Endothelial cell of umbilical vein (primary cell): ENCODE measurements at places on chromosomes 6 and 20. TPM values are rescaled to one million over a fixed set of nuclear protein-coding genes. Genes with fewer than 3 reads are reported as not detected.

Gene TMEM200A
- 0.74 and 0.75 TPM in 2 replicates for total RNA-seq

- no peaks in the 10 kb centered on the region for H3K4me1 ChIP-seq
- no peak for DNase-seq
- no peak overlapping the region for H3K27ac ChIP-seq
- H3K27me3 ChIP-seq = peaks cover 2% of the 10 kb centered on the region
- no peaks in the 10 kb centered on the region for H3K36me3 ChIP-seq
- H3K4me3 ChIP-seq = no peak overlapping the region
These were observed 94.4 kb downstream of the LAMP5 start for GRCh38 chr20:9608639-9609340.

Gene JPH2
- not detected in 2 replicates for total RNA-seq

DNA sequence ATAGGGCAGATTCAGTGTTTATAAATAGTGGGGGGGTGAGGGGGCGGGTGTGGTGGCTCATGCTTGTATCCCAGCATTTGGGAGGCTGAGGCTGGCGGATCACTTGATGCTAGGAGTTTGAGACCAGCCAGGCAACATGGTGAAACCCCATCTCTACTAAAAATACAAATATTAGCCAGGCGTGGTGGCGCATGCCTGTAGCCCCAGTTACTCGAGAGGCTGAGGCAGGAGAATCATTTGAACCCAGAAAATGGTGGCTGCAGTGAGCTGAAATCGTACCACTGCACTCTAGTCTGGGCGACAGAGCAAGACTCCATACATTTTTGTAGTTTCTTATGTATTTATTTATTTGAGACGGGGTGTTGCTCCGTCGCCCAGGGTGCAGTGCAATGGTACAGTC lies 109.0 kb upstream of the ZNF217 start:
- no peak overlapping the region for H3K4me3 ChIP-seq
- H3K27ac ChIP-seq = no peak overlapping the region
- no peaks in the 10 kb centered on the region for H3K36me3 ChIP-seq
- no peak for DNase-seq
- no peaks in the 10 kb centered on the region for H3K4me1 ChIP-seq
- H3K27me3 ChIP-seq = no peaks in the 10 kb centered on the region

DNA sequence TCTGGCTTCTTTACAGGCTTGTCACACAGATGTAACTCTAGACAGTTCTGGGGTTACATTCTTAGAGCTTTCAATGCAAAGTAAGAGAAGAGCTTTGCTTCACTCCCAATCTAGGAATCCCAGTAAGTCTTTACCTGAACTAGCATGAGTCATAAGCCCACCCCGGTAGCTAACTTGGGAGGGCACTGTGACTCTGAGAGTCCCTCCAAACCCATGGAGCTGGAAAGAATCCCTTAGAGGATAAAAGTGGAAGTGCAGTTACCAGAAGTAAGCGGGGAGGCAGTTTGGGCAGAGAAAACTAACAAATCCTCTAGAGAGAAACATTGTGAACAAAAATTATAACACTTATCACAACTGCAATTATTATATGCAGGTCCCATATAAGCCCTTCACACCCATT lies 84.0 kb upstream of the SMLR1 start:
- H3K36me3 ChIP-seq = no peaks in the 10 kb centered on the region
- H3K4me3 ChIP-seq = no peak overlapping the region
- H3K27me3 ChIP-seq = no peaks in the 10 kb centered on the region
- H3K4me1 ChIP-seq = no peaks in the 10 kb centered on the region
- H3K27ac ChIP-seq = no peak overlapping the region

- H3K4me3 ChIP-seq = no peak overlapping the region
- DNase-seq = no peak
- H3K27me3 ChIP-seq = no peaks in the 10 kb centered on the region
- H3K36me3 ChIP-seq = no peaks in the 10 kb centered on the region
These were observed 34.5 kb downstream of the TPD52L1 start for GRCh38 chr6:125188037-125188436.

GRCh38 chr20:49400904-49401303 lies 81.6 kb downstream of the KCNB1 start:
- DNase-seq = peak; percentile 14
- no peak overlapping the region for H3K4me3 ChIP-seq
- H3K4me1 ChIP-seq = no peaks in the 10 kb centered on the region
- H3K27ac ChIP-seq = no peak overlapping the region

- DNase-seq = no peak
- H3K36me3 ChIP-seq = no peaks in the 10 kb centered on the region
- no peaks in the 10 kb centered on the region for H3K27me3 ChIP-seq
These were observed 31.3 kb downstream of the SLC22A3 start for GRCh38 chr6:160379466-160379865.

DNA sequence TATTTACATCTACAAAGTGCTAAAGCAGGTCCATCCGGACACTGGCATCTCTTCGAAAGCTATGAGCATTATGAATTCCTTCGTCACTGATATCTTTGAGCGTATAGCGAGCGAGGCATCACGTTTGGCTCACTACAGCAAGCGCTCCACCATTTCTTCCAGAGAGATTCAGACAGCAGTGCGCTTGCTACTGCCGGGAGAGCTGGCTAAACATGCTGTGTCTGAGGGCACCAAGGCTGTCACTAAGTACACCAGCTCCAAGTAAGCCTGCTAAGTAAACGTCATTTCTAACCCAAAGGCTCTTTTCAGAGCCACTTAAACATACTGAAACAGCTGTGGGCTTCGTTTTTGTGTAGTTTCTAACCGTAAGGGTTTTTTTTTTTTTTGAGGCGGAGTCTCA lies 27.5 kb upstream of the SLC17A4 start:
- DNase-seq = no peak
- no peaks in the 10 kb centered on the region for H3K4me1 ChIP-seq
- no peaks in the 10 kb centered on the region for H3K27me3 ChIP-seq
- no peak overlapping the region for H3K27ac ChIP-seq
- no peak overlapping the region for H3K4me3 ChIP-seq
- no peaks in the 10 kb centered on the region for H3K36me3 ChIP-seq

Gene SYCP2L
- not detected in 2 replicates for total RNA-seq

DNA sequence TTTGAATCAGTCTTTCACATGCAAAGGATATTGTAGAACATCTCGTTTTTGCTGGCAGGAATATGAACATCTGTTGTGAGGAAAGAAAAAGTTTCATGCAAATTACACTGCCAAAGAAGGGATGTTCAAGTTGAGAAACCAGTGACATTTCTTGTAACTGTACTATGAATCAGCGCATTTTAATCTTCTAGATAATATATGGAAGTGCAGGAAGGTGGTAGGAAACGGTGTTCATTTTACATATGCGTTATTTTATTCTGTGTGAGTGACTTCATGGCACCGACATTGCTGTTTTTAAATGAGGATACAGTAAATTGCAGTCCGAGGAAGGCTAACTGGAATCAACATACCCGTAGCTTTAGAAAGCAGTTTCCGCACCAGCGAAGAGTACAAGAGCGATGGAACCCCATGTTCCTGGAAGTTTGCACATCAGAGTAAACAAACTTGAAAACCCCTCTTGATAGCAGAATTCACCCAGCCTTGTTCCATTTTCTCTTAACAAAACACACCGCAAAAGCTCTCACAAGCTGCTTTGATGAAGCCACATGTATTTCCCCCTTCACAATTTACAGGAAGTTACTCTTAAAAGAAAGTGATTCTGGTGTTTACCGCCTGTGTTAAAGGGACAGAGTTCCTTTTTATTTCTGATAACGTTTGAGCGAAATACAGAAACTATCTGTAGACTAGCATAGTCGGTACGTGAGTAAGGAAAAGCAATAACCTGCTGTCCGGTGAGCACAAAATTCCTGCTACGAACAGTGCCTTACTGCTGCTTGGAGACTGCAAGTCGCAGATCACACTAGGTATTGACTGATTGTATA lies 11.5 kb downstream of the PRDM1 start:
- peaks cover 17% of the 10 kb centered on the region for H3K4me1 ChIP-seq
- no peaks in the 10 kb centered on the region for H3K36me3 ChIP-seq
- peak overlapping the region; percentile 2 for H3K27ac ChIP-seq

Gene TSHZ2
- not detected in 2 replicates for total RNA-seq

GRCh38 chr20:3741836-3742458 lies 9.5 kb downstream of the HSPA12B start:
- H3K4me1 ChIP-seq = peaks cover 12% of the 10 kb centered on the region
- H3K27me3 ChIP-seq = no peaks in the 10 kb centered on the region
- no peak overlapping the region for H3K27ac ChIP-seq
- no peaks in the 10 kb centered on the region for H3K36me3 ChIP-seq
- no peak for DNase-seq

GRCh38 chr6:14305624-14306023 lies 188.1 kb downstream of the CD83 start:
- H3K27me3 ChIP-seq = no peaks in the 10 kb centered on the region
- no peaks in the 10 kb centered on the region for H3K36me3 ChIP-seq
- H3K27ac ChIP-seq = no peak overlapping the region
- no peak for DNase-seq
- no peaks in the 10 kb centered on the region for H3K4me1 ChIP-seq

Gene THBD
- 20.3 and 28.0 TPM in 2 replicates for total RNA-seq

- H3K27ac ChIP-seq = no peak overlapping the region
- H3K36me3 ChIP-seq = no peaks in the 10 kb centered on the region
- no peak for DNase-seq
- no peak overlapping the region for H3K4me3 ChIP-seq
- peaks cover 17% of the 10 kb centered on the region for H3K4me1 ChIP-seq
- H3K27me3 ChIP-seq = peaks cover 79% of the 10 kb centered on the region
These were observed 7.7 kb downstream of the TFAP2A start for GRCh38 chr6:10407018-10407673.

Gene CRISP3
- total RNA-seq = not detected in 2 replicates

Gene OVOL2
- total RNA-seq = not detected in 2 replicates

Gene CDH22
- total RNA-seq = not detected in 2 replicates

GRCh38 chr6:77650098-77650663 lies 2.7 kb upstream of the MEI4 start:
- peak overlapping the region; percentile 37 for H3K4me3 ChIP-seq
- peak; percentile 24 for DNase-seq
- H3K27me3 ChIP-seq = no peaks in the 10 kb centered on the region
- peaks cover 4% of the 10 kb centered on the region for H3K4me1 ChIP-seq
- no peaks in the 10 kb centered on the region for H3K36me3 ChIP-seq
- no peak overlapping the region for H3K27ac ChIP-seq

Gene GRM4
- not detected in 2 replicates for total RNA-seq

Gene HTR1B
- 54.7 and 57.5 TPM in 2 replicates for total RNA-seq

DNA sequence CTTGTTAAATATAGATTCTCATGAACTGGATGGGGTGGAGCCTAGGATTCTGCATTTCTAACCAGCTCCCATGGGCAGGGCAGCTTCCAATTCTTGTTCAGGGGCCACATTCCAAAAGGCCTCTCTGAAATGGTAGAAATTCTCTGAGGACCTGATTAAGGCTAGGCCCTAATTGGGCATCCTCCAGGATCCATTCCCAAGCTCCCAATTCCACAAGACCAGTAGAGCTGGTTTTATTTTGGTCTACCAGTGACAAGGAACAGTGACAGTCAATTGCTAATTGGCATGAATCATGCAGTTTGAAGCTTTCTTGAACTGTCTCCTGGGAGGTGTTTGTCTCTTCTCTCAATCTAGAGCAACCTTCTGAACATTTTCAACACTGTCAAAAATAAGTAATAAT lies 3.0 kb downstream of the THBD start:
- H3K4me1 ChIP-seq = peaks cover 14% of the 10 kb centered on the region
- H3K27ac ChIP-seq = no peak overlapping the region
- no peak for DNase-seq
- no peak overlapping the region for H3K4me3 ChIP-seq
- peaks cover 12% of the 10 kb centered on the region for H3K27me3 ChIP-seq

GRCh38 chr20:45452772-45453691 lies 16.5 kb upstream of the WFDC2 start:
- no peak overlapping the region for H3K4me3 ChIP-seq
- no peak for DNase-seq

DNA sequence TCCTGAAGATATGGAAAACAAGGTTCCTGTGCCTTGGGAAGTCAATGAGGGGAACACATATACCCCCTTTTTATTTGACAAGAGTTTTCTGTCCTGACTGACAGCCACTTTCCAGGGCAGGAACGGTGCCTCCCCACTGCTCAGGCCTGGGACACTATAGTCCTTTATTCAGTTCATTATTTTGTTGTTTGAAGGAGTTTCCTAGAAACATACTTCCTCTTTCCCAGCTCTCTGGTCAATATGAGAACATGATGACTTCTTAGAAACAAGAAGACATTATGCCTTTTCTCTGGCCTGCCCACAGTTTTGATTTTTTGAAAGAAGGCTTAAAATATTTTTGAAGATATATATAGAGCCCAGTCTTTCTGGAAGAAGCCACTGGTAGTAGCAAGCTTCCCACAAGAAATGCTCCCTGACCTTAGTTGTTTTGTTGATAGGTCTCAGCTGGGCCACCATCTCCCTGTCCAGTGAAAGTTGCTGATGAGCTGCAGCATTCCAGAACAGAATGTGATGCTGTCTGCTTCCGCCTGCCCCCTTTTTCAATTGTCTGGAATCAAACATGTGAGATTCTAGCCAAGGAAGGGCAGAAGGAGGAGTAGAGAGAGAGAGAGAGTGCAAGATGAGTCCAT lies 350.0 kb upstream of the PRND start:
- no peak overlapping the region for H3K27ac ChIP-seq
- H3K4me1 ChIP-seq = peaks cover 4% of the 10 kb centered on the region
- H3K4me3 ChIP-seq = no peak overlapping the region
- DNase-seq = no peak
- no peaks in the 10 kb centered on the region for H3K36me3 ChIP-seq
- H3K27me3 ChIP-seq = peaks cover 3% of the 10 kb centered on the region
